GDM1 (cell line): ENCODE measurements at places on chromosomes 6 and 20.

- no peak for DNase-seq
These were observed 283.2 kb downstream of the GMDS start for GRCh38 chr6:1962201-1962600.

DNA sequence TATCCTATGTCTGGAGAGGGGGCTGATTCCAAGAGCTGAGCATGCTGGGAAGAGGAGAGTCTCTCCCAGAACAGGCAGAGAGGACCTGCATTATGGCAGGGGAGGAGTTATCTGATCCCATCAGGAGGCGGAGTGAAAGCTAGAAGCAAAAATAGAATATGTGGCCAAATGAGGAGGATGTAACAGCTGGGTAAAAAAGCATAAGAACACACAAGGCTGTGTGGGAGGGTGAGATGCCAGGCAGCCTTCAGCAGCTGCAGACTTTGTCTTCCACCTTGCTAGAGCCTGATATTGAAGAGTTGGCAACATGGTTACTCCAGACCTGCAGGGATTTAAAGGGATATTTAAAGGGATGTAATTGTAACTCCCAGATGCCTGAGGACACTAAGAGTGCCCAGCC lies 167.1 kb downstream of the PTPRT start:
- DNase-seq, result no peak

DNA sequence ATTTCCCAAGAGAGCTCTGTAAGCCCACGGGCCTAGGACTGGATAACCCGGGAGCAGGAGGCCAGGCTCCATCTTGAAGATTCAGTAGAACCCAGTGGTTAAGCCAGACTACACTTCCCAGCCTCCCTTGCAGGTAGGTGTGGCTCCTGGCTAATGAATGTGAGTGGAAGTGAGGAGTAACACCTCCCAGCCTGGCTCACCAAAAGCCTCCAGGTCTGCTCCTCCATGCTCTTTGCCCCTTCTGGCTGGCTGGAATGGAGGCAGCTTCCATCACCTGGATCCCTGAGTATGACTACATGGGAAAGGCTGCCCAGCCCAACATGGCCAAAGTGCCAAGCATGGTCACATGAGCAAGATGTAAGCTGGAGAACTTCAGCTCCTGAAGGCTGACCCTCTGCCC lies 9.7 kb downstream of the LRRN4 start:
- no peak for DNase-seq

- DNase-seq, result no peak
These were observed 1.4 kb upstream of the RRBP1 start for GRCh38 chr20:17683218-17684076.

GRCh38 chr6:36954262-36954931 lies at the start of gene PI16:
PI16 (plus strand) TSS chr6:36954738; CDS start chr6:36954761, 23 bp downstream.
- DNase-seq, result peak; percentile 85

- no peak for DNase-seq
These were observed 454.2 kb downstream of the CD83 start for GRCh38 chr6:14571746-14572145.

GRCh38 chr6:113873043-113873667 lies 16.0 kb downstream of the MARCKS start:
- DNase-seq, result no peak

- DNase-seq, result no peak
These were observed 70.2 kb downstream of the CDYL start for GRCh38 chr6:4846387-4846786.

DNA sequence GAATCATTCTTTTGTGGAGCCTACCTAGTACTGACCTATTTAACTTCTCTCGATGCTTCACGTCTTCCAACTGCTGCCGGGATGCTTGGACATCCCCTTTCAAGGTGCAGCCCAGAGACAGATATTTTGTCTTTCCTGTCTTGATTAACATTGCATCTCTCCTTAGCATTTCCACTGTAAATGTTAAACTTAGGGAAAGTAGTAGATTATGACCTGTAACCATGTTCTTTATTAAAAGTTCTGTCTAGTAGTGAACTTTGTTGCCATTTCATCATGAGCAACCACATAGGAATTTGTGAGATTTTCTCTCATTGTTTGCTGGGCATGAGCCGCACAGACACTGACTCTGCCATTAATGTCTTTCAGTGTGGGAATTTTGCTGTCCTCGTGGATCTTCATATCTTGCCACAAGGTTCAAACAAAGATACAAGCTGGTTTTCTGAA lies 117.9 kb downstream of the JAG1 start:
- DNase-seq, result no peak

DNA sequence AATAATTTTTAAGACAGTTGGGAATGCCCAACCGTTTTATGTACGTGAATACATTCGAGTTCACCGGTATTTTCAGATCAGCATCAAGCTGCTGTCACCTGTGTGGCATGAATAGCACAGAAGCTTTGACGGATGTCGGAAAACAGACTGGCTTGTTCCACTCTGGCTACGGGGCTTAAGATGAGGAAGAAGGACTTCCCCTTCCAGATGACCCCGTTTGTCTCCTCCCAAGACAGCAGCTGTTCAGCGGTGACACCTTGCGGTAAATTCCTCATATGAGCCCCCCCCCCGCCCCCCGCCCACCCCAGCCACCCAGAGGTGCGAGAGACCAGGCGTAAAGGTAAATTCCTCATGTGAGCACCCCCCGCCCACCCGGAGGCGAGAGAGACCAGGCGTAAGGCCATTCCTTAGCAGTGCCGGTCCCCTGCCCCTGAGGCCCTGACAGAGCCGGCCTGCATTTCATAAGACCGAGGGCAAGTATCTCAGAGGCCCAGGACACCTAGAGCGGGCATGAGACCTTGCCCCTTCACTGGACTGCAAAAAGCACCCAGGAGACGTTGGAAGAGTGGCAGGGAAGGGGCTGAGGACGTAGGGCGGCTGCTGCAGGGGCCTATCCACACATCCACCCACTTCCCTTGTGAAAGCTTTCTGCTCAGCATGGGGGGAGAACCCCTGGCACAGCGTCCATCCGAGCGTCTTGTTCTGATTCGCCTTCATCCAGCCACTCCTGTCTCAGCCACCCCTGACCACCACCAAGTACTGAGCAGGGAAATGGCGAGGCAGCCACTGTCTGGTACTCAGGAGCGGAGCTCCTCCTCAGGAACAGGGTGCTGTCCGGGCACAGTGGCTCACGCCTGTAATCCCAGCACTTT lies 7.3 kb upstream of the PCMTD2 start:
- no peak for DNase-seq

- DNase-seq, result no peak
These were observed 81.2 kb downstream of the EZR start for GRCh38 chr6:158737710-158738615.

GRCh38 chr6:142167486-142167885 lies 20.4 kb downstream of the VTA1 start:
- DNase-seq, result no peak

DNA sequence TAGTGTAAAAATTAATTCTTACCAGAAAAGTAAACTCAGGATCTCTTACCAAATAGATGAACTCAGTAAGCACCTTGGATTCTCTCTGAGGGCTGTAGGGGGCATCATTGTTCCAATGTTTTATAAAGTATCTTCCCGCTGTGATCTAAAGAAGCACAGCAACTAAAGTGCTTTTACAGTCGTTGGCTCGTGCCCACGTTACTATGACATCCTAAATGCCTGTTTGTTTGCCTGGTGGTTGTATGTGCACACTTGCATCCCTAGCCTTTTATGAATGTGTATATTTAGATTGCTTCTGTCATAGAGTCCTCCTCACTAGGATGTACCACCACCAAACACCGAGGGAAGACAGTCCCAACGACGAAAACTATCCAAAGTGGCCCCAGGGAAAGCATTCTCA lies 34.5 kb downstream of the SLX4IP start:
- DNase-seq, result peak; percentile 67

GRCh38 chr6:134073161-134073560 lies 20.7 kb upstream of the SLC2A12 start:
- DNase-seq, result no peak

DNA sequence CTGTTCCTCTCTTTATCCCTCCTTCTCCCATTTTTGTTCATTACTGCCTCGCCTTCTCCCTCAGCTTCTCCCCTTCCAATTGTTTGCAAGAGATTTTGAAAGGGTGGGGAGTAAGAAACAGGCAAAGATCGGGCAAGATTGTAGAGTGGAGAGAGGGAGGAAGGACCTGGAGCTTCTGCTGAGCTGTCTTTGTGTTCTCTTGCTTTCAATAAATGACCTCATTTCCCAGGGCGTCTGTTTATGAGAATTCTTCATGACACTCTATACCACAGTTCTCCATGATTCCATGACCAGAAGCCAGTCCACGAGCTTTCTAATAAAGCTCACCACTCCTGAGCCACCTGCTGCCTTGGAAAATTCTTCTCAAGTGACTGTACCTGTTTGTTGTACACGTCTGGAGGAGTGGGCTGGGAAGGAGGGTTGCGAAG lies 50.0 kb upstream of the PLEKHG1 start:
- no peak for DNase-seq

DNA sequence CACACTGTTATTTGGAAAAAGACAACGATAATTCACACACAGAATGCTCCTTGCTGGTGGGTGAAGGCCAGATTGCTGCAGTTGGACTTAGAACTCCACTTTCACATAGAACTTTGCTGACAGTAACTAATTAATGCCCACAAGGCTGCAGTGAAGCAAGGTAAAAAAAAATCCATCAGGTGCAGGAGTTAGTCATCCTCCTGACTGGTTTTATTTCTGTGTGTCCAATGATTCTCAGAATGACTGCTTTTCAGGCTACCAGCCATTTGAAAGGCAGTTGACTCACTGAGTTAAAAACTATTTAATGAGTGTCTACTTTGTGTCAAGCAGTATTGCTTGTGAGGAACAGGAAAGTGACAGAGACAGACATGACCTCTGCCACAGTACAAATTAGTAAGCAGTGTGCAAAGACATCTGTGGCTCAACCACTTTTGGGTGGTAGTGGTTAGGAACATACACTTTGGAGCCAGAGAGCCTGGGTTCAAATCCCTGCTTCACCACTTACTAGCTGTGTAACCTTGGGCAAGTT lies 41.9 kb downstream of the ELOVL5 start:
- DNase-seq, result no peak

- no peak for DNase-seq
These were observed 91.3 kb downstream of the PDE10A start for GRCh38 chr6:165571721-165572132.

DNA sequence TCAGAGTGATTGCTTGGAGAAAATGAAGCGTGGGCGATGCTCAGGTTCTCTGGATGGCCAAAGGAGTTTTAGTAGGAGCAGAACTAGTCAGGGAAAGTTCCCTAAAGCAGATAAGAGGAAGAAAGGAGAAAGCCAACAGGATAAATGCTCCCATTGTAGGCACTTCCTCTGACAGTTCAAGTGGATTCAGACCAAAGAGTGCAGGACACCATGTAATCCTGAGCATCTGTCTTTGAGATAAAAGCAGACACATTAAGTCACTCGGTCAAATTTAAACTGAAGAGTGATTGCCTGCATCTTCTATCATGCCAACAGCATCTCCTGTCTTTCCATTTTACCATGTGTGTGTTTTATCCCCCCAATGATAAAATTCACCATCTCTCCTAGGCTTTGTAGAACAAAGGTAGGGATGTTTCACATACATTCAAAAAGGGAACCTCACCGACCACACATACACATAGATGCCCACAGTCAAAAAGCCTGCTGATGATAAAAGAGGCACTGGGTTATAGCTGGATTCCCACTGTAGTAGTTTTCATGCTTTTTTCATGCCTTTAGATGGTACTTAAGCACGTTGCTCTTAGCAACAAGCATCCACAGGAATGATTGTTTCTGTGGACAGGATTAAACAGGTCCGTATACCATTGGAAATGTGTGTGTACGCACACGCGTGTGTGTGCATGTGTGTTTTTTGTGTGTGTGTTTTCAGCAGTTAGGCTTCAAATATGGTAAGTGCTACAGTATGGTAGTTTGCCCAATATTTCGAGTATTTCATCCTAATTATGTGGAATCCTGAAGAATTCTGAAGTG lies 7.0 kb downstream of the GRIK2 start:
- DNase-seq, result no peak

- no peak for DNase-seq
These were observed 5.9 kb downstream of the ALDH5A1 start for GRCh38 chr6:24500683-24501082.

- no peak for DNase-seq
These were observed 417 bp downstream of the VAPB start for GRCh38 chr20:58389324-58389967.

- DNase-seq, result no peak
These were observed 5.1 kb upstream of the DBNDD2 start for GRCh38 chr20:45402946-45403345.

GRCh38 chr6:107668743-107669474 lies 155.2 kb downstream of the SCML4 start:
- no peak for DNase-seq

DNA sequence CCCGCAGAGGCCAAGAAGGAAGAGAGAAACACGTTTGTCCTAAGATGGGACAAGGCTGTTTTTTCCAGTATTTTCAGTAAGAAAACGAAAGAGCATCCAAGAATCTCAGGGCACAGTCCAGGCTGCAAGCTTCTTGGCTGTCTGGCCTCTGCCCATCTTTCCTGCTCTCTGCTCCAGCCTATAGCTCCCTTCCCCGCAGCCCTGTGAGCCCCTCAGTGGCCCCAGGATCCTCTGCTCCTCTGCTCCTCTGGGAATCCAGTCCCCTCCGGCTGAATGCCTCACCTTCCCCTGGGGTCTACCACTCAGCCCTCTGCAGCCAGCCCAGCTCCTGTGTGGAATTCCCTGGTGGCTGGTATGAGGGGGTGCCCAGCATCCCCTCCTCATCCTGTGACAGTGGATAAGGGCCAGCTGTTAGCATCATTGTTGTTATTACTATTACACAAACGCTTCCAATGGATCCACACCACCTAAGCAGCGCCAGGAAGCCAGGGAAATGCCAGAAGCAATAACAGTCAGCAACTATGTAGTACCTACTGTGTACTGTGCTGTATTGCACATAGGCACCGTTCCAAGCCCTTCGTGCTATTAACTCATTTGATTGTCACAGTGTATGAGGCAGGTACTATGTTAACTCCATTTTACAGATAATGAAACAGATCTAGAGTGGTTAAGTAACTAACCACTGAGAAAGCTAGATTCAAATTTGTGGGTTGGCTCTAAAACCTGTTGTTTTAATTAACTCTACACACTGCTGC lies 60.3 kb upstream of the PTPN1 start:
- DNase-seq, result no peak

GRCh38 chr20:18165553-18165952 lies 27.9 kb downstream of the KAT14 start:
- DNase-seq, result no peak

GRCh38 chr6:44621846-44622245 lies 234.3 kb downstream of the CDC5L start:
- DNase-seq, result no peak

DNA sequence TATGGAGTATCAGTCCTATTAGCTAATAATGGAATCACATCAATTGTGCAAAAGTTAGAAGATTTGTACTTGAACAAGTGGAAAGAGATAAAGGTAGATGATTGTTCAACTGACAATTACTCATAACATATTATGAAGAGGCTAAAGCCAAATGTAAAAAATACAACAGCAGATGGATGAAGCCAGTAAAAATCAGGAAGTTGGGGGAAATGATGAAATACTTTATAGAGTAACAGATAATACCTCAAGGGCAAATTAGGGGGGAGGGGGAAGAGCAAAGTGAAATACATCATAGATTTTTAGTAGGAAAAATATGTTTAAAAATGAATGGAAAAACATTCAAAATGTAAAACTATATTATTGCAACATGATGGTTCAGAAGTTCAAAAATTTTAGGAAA lies 114.0 kb downstream of the PDSS2 start:
- no peak for DNase-seq
